Right hindlimb (tissue), 1 donor: ENCODE measurements at places on chromosomes 3 and 15.

- no peak for DNase-seq
Observed at GRCh38 chr3:113968986-113969385, 21.2 kb downstream of the ZDHHC23 start.

DNA sequence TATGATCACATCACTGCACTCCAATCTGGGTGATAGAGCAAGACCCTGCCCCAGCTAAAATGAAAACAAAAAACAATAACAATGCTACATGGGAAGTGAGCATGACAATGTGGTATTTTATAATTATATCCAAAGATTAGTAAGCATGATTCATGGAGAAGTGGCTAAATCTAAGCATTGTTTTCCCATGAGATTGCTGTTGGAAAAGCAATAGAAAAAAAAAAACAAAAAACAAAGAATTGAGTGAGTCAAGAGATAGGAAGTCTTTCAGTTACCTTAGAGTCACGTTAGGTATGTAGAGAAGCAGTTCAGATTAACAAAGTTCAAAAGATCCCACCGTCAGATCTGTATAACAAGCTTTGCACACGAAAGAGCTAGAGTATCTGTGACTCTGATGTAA lies 210.3 kb upstream of the CNTN6 start:
- DNase-seq, result no peak

DNA sequence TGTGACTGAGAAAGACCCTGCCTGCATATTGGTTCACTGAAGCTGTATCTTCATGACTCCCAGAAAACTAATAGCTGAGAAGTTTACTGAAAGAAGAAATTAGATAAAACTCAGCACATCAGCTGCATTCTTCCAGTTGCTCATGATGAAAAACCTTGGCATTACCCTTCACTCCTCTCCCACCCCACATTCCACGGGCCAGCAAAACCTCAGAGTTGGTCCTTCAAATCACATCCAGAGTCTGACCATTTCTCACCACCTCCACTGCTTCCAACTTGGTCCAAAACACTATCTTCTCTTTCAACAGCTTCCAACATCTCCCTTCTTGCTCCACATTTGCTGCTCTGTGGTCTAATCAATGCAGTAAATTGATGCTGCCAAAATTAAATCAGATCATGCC lies 97.1 kb downstream of the CD47 start:
- no peak for DNase-seq

GRCh38 chr3:137946356-137946973 lies 63.5 kb upstream of the CLDN18 start:
- peak; percentile 27 for DNase-seq

- no peak for DNase-seq
Observed at GRCh38 chr3:188111002-188111584, 42.9 kb upstream of the LPP start.

DNA sequence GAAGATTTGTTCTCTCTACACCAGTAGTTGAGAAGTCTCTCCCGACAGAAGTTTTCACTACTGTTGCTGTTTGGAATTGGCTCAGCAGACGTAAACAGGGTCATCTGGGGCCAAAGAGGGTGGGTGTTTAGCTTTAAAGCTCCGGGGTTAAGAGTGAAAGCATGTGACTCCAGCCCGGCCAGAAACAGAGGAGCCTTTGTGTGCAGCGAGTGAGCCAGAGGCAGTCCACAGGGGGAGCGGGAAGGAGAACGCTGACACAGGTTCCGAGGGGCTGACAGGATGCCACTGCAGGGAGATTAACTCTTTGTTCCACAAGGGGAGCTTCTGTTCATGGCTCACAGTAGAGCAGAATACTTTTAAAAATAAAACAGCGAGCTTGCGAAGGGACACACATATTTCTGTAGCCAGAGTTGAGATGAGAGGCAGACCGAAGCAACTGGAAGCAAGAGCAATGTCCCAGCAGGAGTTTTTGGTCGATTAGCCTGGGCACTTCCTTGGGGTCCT lies 26.9 kb downstream of the BMF start:
- DNase-seq, result peak; percentile 84
